ENCODE measurements at places on chromosomes 13 and 19. TPM values are rescaled to one million over a fixed set of nuclear protein-coding genes. Genes with fewer than 3 reads are reported as not detected.

Gene TEX101
- not detected for total RNA-seq

Gene MEIS3
- 99.3 TPM for total RNA-seq

Gene IGFL2
- total RNA-seq, result not detected

Gene CEACAM3
- total RNA-seq, result not detected

Gene CLC
- total RNA-seq, result not detected

Gene SPRY2
- 20.7 TPM for total RNA-seq

Gene EFNA2
- not detected for total RNA-seq

Gene UHRF1
- 35.4 TPM for total RNA-seq
